ENCODE measurements at places on chromosomes 12 and 14. TPM values are rescaled to one million over a fixed set of nuclear protein-coding genes. Genes with fewer than 3 reads are reported as not detected.

DNA sequence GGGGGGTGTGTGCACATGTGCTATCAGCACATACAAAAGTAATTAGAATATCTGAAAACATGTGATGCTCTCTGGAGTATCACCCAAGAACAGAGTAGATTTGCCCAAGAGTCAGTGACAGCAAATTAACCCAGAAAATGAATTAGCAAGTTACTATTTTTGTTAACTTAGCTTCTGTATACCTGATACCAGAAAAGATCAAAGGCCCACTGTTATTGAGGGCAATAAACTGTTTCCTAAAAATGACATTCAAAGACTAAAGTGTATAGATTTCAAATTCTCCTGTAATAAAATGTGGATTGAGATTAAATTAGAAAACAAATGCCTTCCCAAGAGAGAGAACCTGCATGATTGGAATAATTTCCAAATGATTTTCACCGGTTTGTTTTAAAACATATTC lies 184.7 kb downstream of the MED13L start:
- no peak overlapping the region for H3K27ac ChIP-seq
- H3K4me3 ChIP-seq, result no peak overlapping the region
- no peaks in the 10 kb centered on the region for H3K36me3 ChIP-seq
- peaks cover 1% of the 10 kb centered on the region for H3K4me1 ChIP-seq
- DNase-seq, result no peak

- no peak overlapping the region for H3K4me3 ChIP-seq
- H3K4me1 ChIP-seq, result peaks cover 15% of the 10 kb centered on the region
- no peaks in the 10 kb centered on the region for H3K36me3 ChIP-seq
Observed at GRCh38 chr14:50335989-50336824, 24.1 kb downstream of the DMAC2L start.

DNA sequence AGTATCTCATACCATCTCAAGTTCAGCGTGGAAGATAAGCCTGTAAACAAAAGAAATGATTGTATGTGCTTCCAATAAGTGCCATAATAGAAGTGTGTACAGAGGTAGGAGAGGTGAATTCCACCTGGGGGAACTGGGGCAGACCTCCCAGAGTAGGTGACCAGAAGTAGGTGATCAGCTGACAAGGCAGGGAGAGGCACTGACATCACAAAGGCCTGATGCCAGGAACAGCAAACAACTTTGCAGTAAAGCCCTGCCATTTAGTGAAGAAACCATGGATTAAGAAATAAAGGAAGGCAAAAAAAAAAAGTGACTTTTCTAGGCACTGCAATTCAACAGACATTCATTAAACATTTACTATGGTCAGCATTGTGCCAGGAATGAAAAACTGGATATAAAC lies 31.1 kb downstream of the NR1H4 start:
- H3K4me1 ChIP-seq, result no peaks in the 10 kb centered on the region
- no peak for DNase-seq
- no peak overlapping the region for H3K27ac ChIP-seq
- no peak overlapping the region for H3K4me3 ChIP-seq

DNA sequence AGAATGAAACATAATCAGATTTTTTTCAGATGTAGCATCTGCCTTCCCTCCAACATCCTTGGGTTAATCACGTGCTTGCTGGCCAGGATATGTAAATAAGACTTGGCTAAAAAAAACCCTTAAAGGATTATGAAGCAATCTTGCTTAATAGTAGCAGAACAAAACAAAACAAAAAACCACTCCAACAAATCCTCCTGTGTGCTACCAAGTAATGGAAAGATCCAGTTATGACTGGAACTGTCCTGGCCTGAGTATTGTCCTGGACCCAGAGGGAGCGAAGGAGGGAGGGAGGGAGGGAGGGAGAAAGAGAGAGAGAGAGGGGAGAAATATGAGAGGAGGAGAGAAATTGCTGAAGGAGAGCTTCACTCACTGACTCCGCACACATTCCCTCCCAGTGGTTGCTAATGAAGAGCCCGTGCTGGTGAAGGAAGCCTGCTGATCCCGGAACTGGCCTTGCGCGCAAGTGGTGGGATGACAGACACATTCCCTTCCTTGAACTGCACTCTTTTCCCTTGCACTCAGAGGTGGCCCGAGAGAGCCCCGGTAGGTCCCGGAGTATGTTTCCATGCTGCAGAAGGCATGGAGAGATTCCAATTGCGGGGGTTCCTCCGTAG lies 57.2 kb downstream of the HMGA2 start:
- no peak overlapping the region for H3K27ac ChIP-seq
- no peaks in the 10 kb centered on the region for H3K27me3 ChIP-seq
- no peak for DNase-seq

DNA sequence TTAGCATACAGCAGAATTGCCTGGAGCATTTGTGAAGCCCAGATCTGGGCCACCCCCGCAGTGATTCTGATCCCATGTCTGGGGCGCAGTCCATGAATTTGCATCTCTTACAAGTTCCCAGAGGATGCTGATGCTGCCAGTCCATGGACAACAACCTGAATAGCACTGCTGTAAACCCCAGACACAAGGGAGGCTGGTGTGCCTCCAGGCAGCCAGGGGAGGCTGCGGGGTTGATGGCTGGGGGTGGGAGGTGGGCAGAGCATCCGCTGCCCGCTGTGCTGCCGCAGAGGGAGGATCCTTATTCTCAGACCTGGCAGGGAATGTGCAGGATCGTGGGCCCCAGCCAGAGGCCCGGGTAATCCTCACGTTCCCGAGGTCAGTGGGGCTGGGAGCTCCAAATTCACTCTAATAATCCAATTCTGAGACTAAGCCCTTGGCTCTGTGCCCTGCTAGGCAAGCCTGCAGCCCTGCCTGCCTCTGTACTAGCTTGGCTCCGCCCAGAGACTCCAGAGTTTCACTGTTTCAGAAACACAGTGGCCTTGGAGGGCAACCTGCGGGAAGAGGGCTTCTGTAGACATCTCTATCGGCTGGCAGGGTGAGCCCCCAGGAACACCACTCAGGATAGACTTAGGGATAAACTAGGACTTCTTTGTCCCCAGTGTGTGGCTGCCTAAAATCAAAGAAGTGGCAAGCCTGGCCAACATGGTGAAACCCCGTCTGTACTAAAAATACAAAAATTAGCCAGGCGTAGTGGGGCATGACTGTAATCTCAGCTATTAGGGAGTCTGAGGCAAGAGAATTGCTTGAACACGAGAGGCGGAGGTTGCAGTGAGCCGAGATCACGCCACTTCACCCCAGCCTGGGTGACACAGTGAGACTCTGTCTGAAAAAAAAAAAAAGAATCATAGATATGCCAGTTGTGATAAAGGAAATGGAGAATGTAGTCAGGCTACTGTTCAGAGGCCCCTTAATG lies 17.8 kb upstream of the MLEC start:
- DNase-seq, result no peak
- H3K27me3 ChIP-seq, result no peaks in the 10 kb centered on the region
- H3K4me3 ChIP-seq, result peak overlapping the region; percentile 57
- H3K4me1 ChIP-seq, result peaks cover 10% of the 10 kb centered on the region
- H3K36me3 ChIP-seq, result no peaks in the 10 kb centered on the region

- no peak overlapping the region for H3K27ac ChIP-seq
- H3K36me3 ChIP-seq, result no peaks in the 10 kb centered on the region
- H3K4me1 ChIP-seq, result peaks cover 14% of the 10 kb centered on the region
- no peak for DNase-seq
- H3K27me3 ChIP-seq, result no peaks in the 10 kb centered on the region
Observed at GRCh38 chr12:119804011-119804641, 73.0 kb downstream of the CIT start.

DNA sequence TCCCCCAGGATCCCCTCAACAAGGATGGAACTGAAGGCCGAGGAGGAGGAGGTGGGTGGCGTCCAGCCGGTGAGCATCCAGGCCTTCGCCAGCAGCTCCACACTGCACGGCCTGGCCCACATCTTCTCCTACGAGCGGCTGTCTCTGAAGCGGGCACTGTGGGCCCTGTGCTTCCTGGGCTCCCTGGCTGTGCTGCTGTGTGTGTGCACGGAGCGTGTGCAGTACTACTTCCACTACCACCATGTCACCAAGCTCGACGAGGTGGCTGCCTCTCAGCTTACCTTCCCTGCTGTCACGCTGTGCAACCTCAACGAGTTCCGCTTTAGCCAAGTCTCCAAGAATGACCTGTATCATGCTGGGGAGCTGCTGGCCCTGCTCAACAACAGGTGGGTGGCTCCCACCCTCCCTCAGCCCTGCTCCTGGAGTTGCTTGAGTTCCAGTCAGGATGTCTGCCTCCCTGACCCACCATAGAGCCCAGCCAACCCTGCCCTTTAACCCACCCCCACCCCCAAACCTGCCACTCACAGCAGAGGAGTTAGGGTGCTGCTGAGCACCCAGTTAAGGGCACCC lies 1.4 kb downstream of the ASIC1 start:
- no peak overlapping the region for H3K4me3 ChIP-seq
- DNase-seq, result no peak
- no peaks in the 10 kb centered on the region for H3K27me3 ChIP-seq
- H3K27ac ChIP-seq, result no peak overlapping the region
- no peaks in the 10 kb centered on the region for H3K36me3 ChIP-seq

DNA sequence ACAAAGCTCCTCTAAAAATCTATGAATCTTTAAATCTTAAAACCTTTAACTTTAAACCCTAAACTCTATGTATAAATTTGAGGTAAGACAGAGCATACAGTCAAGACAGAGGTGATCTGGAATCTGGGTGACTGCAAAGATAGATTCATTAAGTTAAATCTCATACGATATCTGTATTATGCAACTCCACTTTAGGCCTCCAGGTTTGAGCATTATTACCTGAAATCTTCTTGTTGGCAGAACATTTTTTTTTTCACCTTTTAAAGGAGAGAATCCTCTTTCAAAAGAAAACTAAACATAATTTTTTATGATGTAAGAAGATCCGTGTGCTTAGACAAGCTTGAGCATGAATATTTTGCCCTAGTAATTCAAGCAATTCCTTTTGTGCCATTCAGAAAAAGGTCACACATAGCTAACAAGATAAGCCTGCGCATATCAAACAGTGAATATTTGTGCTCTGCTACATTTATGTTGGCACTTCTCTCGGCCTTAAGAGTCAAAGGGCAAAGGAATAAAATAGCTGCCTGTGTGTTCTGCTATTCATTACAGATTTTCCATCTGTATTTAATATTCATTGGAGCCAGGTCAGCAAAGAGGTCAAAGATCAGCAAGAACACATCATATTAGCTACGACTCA lies 163.3 kb downstream of the TMTC3 start:
- peaks cover 6% of the 10 kb centered on the region for H3K4me1 ChIP-seq
- H3K27ac ChIP-seq, result no peak overlapping the region
- no peaks in the 10 kb centered on the region for H3K27me3 ChIP-seq
- no peaks in the 10 kb centered on the region for H3K36me3 ChIP-seq
- H3K4me3 ChIP-seq, result no peak overlapping the region

GRCh38 chr14:68408680-68409079 lies 384.2 kb downstream of the ZFP36L1 start:
- H3K27me3 ChIP-seq, result no peaks in the 10 kb centered on the region
- H3K4me1 ChIP-seq, result peaks cover 10% of the 10 kb centered on the region
- no peak for DNase-seq
- no peak overlapping the region for H3K27ac ChIP-seq

DNA sequence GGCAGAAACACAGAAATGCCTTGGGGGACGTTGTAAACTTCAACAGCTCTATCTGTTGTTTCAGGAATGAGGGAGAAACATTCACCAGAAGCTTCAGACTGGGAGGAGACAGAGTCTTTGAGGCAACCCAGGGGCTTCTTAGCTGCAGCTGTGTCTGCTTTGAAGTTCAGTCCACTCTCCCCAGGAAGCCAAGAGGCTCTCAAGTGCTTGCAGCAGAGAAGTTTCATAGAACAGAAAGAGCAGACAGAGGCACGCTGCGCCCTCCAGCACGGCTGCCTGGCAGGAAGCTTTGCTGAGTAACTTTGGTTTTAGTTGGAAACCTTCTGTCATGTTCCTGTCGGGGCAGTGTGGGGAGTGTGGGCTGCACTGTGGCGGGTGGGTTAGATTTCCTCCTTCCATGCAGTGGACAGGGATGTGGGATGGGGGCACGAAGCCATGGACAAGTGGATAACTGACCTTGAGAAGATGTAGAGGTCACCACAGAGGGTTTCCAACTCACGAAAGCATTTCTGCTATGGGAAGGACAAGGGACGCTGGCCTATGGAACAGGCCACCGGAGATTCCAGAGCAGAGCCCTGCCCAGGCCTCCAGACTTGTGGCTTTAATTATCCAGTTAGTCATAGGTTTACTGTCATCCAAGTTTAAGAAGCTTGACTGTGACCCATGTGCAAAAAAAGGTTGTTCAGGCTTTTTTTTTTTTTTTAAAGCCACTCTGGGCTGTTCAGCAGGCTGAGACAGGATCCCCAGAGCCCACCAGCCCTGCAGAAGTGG lies 107.7 kb downstream of the ARF6 start:
- DNase-seq, result no peak
- H3K27me3 ChIP-seq, result no peaks in the 10 kb centered on the region
- H3K36me3 ChIP-seq, result no peaks in the 10 kb centered on the region
- H3K27ac ChIP-seq, result peak overlapping the region; percentile 93

DNA sequence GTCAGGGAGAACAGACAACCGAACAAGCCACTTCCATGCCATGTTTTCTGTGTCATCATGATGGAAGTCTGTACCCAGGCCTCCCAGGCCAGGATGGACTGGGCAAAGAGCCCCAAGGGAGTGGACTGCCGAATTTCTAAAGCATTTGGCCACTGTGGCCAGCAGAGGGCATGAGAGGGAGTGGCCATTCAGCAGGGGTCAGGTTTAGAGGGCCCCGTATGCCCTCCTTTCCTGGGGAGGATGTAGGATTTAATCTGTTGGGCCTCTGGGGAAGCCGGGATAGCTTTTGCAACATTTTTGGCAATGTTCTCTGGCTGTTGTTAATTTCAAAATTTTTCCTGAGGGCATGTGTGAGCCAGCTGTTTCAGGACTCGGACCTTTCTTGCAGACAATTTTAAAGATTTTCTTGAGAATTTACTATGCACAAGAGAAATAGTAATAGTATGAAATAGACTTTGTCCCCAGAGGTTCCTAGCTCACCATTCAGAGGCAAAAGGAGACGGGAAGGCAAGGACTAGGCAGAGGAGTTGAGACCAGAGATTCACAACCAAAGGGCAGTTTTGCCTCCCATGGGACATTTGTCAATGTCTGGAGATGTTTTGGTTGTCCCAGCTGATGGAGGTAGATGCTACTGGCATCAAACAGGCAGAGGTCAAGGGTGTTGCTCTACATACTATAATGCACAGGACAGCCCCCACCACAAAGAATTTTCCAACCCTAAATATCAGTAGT lies 18.0 kb downstream of the ACACB start:
- no peaks in the 10 kb centered on the region for H3K36me3 ChIP-seq
- H3K27ac ChIP-seq, result no peak overlapping the region
- H3K27me3 ChIP-seq, result no peaks in the 10 kb centered on the region
- no peak overlapping the region for H3K4me3 ChIP-seq
- peaks cover 13% of the 10 kb centered on the region for H3K4me1 ChIP-seq
- DNase-seq, result no peak

The CSRP2 gene
- 75.0 TPM for total RNA-seq

The LRP1-AS gene
- not detected for total RNA-seq

The OTX2 gene
- not detected for total RNA-seq

The CISTR gene
- total RNA-seq, result not detected

The DTD2 gene
- total RNA-seq, result 28.9 TPM

The LRRC10 gene
- not detected for total RNA-seq

The STAC3 gene
- total RNA-seq, result 0.56 TPM

The ULK1 gene
- 40.6 TPM for total RNA-seq

Measured in thoracic aorta (tissue), 2 donors.